ENCODE measurements at places on chromosomes 12 and 14.
A peak's percentile ranks its signal among the peaks of the same experiment; 100 is the strongest.

GRCh38 chr12:49950273-49951251, at the start of gene AQP2:
AQP2 (plus strand) TSS chr12:49950737; CDS start chr12:49950831, 94 bp downstream.
- no peak for DNase-seq

- no peak for DNase-seq
These were observed 323.7 kb upstream of the OR4E1 start for GRCh38 chr14:21997300-21997699.

GRCh38 chr12:118370601-118371000, 2.1 kb downstream of the TAOK3 start:
- DNase-seq = no peak

GRCh38 chr12:69792533-69792932, 32.5 kb upstream of the MYRFL start:
- DNase-seq = no peak

DNA sequence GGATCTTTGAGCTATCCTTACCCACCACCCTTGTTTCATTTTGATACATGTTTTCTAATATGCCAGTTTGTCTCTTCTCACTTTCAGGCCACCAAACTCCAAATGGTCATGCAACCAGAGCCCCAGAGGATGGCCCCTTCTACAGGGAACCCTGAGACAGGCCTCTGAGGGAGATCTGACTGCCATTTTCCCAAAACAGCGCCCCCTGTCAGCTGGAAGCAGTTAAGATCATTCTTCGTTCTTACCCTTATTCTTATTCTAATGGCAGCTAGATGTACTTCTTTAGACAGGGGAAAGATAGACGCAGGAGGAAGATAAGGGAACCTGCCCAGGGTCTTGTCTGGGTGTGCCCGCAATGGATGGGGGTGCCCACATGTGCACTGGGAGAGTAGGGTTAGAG, 38.4 kb downstream of the C12orf56 start:
- no peak for DNase-seq

GRCh38 chr14:24403294-24403998, 4.6 kb downstream of the NYNRIN start:
- DNase-seq = no peak

GRCh38 chr14:90109858-90110257, 48.1 kb downstream of the KCNK13 start:
- DNase-seq = no peak

DNA sequence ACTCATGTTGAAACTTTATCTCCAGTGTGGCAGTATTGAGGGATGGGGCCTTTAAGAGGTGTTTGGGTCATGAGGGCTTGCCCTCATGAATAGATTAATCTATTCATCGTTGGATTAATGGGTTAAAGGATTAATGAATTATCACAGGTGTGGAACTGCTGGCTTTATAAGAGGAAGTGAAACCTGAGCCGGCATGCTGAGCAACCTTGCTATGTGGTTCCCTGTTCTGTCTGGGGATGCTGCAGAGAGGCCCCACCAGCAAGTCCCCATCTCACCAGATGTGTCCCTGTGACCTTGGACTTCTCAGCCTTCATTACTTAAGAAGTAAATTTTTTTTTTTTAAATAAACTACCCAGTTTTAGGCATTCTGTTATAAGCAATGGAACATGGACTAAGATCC, 109.6 kb downstream of the DYRK2 start:
- peak; percentile 64 for DNase-seq

DNA sequence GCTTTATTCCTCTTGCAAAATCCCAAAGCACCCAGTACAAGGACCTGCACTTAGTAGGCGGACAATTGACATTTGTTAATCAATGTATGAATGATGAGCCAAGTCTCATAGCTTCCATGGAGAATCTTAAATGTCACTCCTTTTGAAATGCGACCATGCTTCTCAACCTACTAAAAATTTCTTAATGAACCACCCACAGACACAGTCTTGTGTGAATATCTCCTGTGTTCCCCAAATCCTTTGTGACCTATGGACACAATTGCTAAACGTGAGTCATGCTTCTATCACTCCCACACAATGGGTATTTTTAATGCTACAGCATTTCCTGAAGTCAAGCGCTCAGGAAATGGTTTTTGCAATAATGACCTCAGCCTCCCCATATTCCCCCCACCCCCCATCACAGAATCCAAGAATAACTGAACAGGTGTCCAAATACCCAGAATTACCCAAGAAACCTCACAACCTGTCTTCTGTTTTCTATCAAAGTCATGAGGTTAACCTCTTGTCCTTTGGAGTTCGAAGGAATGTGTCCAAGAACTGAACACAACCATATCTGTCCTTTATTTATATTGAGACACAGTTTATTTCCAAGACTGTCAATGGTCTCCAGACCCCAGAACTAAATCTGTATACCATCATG, 163.6 kb upstream of the PLEKHG7 start:
- DNase-seq = peak; percentile 87

GRCh38 chr14:83257466-83258439, 1724.1 kb upstream of the SEL1L start:
- DNase-seq = no peak

GRCh38 chr12:54041097-54041690, 8.3 kb downstream of the HOXC5 start:
- no peak for DNase-seq

GRCh38 chr12:76623931-76624330, 64.4 kb upstream of the OSBPL8 start:
- DNase-seq = no peak

- no peak for DNase-seq
These were observed 35.7 kb downstream of the HIGD1C start for GRCh38 chr12:50988051-50988450.

DNA sequence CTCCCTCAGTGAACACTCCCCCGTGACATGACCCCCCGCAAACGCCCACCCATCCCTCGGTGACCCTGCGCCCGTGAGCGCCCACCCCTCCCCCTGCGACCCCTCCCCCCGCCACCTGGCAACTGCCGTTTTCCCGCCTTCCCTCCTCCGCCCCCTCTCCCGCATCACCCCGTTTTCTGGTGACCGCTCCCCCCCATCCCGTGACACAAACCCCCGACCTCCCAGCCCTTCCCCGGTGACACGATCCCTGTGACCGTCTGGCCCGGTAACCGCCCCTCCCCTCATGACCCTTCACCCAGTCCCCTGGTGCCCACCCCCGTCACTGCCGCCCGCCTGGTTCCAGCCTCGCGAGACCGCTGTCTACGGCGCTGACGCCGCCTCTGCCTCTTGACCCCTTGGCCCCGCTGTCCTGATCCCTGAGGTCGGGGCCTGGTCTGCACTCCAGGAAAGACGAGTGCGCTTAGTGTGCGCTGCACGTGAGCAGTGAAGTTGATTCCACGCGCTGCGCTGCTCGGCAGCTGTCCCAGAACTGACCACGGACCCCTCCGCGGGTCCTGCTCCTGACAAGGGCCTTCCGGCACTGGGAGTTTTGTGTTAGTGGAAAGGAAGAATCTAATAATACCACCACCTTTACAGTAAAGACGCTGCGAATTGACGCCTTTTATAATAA, 59.4 kb downstream of the DDX51 start:
- DNase-seq = no peak

- no peak for DNase-seq
These were observed 8.4 kb upstream of the TC2N start for GRCh38 chr14:91875525-91876286.

- DNase-seq = peak; percentile 80
These were observed 38.7 kb downstream of the P2RX4 start for GRCh38 chr12:121248622-121249021.

GRCh38 chr12:92859650-92860386, 69.3 kb downstream of the EEA1 start:
- DNase-seq = no peak

GRCh38 chr12:65845751-65846537, 21.7 kb downstream of the HMGA2 start:
- no peak for DNase-seq

- DNase-seq = no peak
These were observed 287.1 kb upstream of the G2E3 start for GRCh38 chr14:30271811-30272323.

- DNase-seq = no peak
These were observed 30.9 kb upstream of the WDR89 start for GRCh38 chr14:63672417-63673180.

All from GM12864 (cell line).